ENCODE measurements at places on chromosomes 1 and 21.

- DNase-seq: no peak
Observed at GRCh38 chr1:33319949-33320618, 814 bp downstream of the A3GALT2 start.

- DNase-seq: no peak
Observed at GRCh38 chr1:180489976-180490375, 12.4 kb downstream of the ACBD6 start.

- DNase-seq: no peak
Observed at GRCh38 chr1:62735491-62736171, 47.4 kb upstream of the DOCK7 start.

DNA sequence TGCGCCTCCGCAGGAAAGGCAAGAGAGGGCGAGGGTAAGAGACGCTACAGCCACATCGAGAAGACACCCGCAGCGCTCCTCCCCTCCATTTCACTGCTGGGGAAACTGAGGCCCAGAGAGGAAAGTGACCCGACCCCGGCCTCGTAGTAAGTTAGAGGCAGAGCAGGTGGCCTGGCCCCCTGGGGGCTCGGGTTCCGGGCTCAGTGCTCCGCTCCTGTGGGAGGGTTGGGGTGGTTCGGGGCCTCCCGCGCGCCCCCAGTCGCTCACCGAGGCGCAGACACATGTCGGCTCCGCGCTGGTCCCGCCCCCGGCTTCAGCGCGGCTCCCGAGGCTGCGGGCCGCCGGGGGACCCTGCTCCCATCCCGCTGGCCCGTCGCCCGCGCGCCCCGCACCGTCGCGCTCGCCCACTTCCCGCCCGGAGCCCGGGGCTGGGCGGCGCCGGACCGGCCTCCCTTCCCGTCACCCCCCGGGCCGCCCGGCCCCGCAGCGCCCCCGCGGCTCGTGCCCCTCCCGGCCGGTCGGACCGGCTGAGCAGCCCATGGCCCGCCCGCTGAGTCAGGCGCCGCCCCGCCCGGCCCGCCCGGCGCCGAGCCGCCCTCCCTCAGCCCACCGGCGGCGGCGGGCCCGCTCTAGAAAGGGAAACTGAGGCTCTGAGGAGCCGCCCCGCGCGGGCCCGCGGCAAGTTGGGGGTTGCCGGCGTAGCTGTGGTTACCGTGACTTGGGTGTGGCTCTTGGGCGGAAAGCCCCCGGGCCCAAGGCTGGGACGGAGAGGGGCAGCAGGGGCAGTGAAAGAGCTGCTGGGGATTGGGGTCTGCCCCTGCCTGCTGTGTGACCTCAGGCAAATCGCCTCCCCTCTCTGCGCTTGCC lies at the start of gene TMEM54:
Gene TMEM54, minus strand, starts transcription at position 434 of the 867 bp plus-strand sequence. Its CDS starts 151 bp downstream, at position 283.
- no peak for DNase-seq

DNA sequence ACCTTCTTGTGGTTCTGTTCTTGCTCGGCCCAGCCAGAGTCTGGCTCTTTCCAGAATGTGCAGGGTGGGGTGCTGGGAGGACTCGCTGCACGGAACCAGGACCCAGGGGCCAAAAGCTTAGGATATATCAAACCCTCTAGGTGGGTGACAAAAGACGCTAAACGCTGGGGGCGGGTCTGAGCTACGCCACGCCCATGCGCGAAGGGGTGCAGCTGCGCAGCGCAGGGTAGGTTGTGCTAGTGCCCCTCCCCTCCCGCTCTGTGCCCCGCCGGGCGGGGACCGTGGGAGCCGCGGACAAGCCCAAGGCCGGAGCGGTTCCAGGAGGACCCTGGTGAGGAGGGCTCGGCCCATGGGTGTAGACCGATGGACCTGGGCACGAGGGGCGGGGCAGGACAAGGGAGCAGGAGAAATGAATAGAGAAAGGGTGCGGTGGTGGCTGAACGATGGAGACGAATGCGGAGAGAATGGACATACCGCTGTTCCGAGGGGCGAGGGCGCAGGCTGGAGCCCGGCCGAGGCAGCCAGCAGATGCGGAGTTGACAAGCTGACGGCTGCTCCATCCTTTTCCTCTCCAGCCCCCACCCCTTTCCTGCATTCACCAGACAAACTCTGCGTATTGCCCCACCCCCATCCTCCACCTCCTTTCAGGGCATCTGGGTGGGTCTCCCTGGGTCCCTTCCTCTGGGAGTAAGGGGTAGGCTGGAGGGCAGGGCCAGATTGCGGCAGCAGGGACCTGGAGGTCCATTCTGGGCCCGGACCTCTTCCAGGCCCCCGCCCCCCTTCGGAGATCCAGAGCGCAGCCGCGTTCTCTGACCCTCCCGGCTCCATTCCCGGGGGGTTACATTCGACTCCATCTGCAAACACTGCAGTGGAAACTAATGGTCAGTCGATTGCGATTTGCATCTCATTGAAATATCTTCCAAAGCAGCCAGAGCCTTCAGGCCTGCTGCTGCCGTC lies at the start of gene RUSC1:
Gene RUSC1, plus strand, starts transcription at position 234 of the 957 bp plus-strand sequence. CDS start 880 bp downstream, outside the sequence.
- DNase-seq: peak; percentile 52

DNA sequence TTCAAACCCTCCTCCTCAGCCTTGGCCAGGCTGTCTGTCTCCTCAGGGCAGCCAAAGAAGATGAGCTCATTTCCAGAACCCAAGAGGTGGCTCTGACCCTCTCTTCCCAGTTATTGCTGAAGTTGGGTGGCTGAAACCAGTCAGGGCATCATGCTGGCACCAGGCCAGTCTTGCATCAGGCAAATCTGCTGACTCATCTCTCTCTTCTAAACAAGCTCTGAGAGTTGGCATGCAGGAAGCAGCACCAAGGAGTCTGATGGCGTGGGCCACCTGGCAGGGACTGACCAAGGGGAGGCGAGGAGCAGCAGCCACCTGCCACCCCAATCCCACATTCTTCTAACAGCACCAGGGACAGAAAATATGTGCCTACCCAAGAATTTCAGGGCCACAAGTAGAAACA lies 104.8 kb upstream of the ATP1A1 start:
- DNase-seq: no peak

GRCh38 chr1:44575396-44575795 lies 98.9 kb downstream of the TMEM53 start:
- DNase-seq: no peak

DNA sequence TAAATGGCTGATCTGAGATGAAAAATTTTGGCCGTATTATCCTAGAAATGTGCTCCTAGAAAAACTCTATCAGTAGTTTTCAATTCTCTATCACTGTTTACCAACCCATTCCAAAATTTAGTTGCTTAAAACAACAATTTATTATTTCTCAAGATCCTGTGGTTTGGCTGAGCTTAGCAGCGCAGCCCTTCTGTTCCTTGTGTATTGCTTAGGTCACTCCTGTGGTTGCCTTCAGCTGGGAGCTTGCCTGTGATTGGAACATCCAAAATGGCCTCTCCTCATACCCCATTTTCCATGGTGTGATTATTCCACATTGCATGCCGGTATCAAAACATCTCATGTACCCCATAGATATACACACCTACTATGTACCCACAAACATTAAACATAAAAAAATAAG lies 22.8 kb upstream of the STUM start:
- no peak for DNase-seq

DNA sequence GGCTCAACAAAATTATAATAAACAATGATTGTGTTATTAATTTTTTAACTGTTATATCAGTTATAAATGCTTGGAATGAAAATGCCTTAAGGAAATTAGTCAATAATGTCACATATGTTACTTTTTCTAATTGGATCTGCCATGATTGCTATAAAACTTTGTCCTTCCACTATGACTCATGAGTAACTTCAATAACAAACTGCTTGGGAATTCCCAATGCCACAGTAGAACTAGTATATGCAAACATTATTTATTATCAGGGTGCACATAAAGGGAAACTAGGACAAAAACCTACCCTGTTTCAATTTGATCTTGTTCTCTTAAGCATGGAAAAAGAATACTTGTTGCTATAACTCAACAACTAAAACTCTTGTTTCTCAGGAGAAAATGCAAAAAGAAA lies 59.1 kb upstream of the PDC start:
- DNase-seq: no peak

GRCh38 chr1:23029337-23029736 lies 10.1 kb downstream of the KDM1A start:
- no peak for DNase-seq

DNA sequence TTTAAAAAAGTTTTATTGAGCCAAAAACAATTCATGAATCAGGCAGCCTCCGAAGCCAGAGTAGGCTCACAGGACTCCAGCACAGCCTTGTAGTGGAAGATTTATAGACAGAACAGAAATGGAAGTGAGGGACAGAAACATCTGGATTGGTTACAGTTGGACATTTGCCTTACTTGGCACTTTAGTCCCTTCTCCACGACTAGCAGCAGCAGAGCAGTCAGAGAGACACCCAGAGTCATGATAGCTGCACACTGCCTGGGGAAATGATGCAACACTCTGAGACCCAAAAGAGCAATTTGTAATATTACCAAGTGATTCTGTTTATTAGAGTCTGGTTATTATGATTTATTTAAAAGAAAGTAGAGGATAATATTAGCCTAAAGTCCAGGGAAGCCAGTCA lies 72.2 kb upstream of the KRTAP11-1 start:
- DNase-seq: no peak
